Mesothelial cell of epicardium (in vitro differentiated cells): ENCODE measurements at places on chromosomes 4 and X.

DNA sequence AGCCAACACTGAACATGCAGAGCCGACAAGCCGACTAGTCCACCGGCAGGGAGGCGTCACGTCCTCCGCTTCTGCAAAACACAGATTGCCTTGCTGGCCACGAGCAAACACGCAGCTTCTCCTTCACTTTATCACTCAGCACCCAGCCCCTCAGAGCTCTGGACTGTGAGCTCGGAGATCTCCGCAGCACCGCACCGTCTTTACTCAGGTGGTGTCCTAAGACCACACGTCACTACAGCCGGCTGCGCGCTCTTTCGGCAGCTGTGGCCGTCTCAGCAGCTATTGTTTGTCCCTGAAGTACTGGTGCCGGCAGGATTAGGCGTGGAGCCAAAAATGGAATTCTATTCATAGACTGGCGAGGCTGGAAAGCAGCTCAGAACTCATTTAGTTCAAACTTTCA is 72.0 kb downstream of the FAT1 start:
- H3K4me3 ChIP-seq: peak overlapping the region; percentile 20
- H3K27ac ChIP-seq: peak overlapping the region; percentile 12
- no peaks in the 10 kb centered on the region for H3K27me3 ChIP-seq

- no peaks in the 10 kb centered on the region for H3K36me3 ChIP-seq
- H3K4me3 ChIP-seq: no peak overlapping the region
- H3K27ac ChIP-seq: no peak overlapping the region
- H3K27me3 ChIP-seq: no peaks in the 10 kb centered on the region
- DNase-seq: no peak
Measured at GRCh38 chr4:162038112-162038511, 125.7 kb downstream of the FSTL5 start.

DNA sequence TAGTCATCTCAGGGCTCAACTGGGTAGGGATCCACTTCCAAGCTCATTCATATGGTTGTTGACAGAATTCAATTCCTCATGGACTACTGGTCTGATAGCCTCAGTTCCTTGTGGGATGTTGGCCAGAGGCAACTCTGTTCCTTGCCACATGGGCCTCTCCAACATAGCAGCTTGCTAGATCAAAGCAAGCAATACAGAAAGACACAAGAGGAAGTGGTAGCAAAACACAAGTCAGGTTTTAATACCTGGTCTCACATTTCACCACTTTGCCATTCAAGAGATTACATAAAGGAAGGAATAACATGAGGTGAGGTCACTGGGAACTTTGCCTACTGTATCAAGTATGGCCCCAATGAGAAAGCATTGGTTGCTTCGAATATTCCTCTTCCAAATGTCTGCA is 79.2 kb downstream of the PRSS12 start:
- DNase-seq: no peak
- peaks cover 1% of the 10 kb centered on the region for H3K27me3 ChIP-seq
- no peak overlapping the region for H3K4me3 ChIP-seq
- peaks cover 13% of the 10 kb centered on the region for H3K4me1 ChIP-seq

- no peaks in the 10 kb centered on the region for H3K27me3 ChIP-seq
- H3K36me3 ChIP-seq: peaks cover 6% of the 10 kb centered on the region
- H3K27ac ChIP-seq: no peak overlapping the region
- H3K4me1 ChIP-seq: peaks cover 47% of the 10 kb centered on the region
- DNase-seq: no peak
Measured at GRCh38 chr4:61528595-61528994, 328.5 kb downstream of the ADGRL3 start.

DNA sequence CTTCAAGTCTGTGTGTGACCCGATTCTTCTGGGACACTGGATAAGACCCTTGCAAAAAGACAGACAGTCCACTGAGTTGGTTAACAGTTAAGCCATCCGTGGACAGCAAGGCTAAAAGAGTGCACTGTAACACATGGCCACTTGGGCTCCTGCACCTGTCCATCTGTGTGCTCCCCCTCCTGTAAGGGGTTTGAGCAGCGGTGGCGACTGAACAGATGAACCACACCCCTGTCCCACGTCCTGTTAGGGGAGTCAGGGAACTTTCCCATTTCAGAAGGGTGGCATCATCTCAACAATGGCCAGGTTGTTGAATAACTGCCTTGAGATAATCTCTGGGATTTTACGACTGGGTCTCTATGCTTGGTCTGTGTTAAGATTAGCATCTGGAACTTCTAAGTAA is 178.6 kb downstream of the GRXCR1 start:
- no peaks in the 10 kb centered on the region for H3K4me1 ChIP-seq
- H3K4me3 ChIP-seq: no peak overlapping the region
- no peak for DNase-seq
- H3K27ac ChIP-seq: no peak overlapping the region
- no peaks in the 10 kb centered on the region for H3K27me3 ChIP-seq

DNA sequence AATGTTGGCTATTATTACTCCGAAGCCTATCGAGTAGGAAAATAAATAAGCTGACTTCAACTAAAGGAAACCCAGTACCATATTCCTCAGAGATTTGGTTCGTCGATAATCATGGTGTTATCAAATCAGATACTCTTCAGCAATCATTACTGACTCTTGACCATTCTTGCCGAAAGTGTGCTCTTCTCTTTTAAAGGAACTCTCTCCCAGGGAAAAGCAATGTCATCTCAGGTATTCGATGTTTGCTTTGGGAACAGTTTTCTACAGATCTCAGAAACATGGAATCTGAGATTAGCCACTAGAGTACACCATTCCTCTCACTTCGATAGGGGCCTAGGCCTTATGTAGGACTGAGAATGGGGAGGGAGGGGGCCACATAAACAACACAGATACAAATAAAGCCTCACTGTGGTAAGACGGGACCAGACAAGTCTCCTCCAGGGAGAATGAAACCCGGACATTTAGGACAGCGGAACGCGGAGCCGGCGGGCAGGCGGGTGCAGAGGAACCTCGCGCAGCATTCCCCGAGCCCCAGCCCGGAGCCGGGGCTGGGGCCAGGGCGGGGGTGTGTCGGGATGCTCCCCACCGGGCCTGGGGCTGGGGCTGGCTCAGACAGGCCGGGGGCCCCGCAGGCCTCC is 581 bp downstream of the DNAJB14 start:
- DNase-seq: peak; percentile 64
- peak overlapping the region; percentile 99 for H3K27ac ChIP-seq
- H3K36me3 ChIP-seq: peaks cover 6% of the 10 kb centered on the region
- peaks cover 33% of the 10 kb centered on the region for H3K4me1 ChIP-seq
- peak overlapping the region; percentile 99 for H3K4me3 ChIP-seq

GRCh38 chr4:42123071-42123644 is 29.3 kb downstream of the BEND4 start:
- H3K27ac ChIP-seq: no peak overlapping the region
- DNase-seq: no peak
- H3K36me3 ChIP-seq: no peaks in the 10 kb centered on the region
- H3K4me3 ChIP-seq: no peak overlapping the region
- H3K27me3 ChIP-seq: peaks cover 9% of the 10 kb centered on the region
- no peaks in the 10 kb centered on the region for H3K4me1 ChIP-seq

- peak overlapping the region; percentile 78 for H3K27ac ChIP-seq
- peaks cover 1% of the 10 kb centered on the region for H3K36me3 ChIP-seq
- peaks cover 7% of the 10 kb centered on the region for H3K4me1 ChIP-seq
- H3K27me3 ChIP-seq: no peaks in the 10 kb centered on the region
- H3K4me3 ChIP-seq: peak overlapping the region; percentile 86
Measured at GRCh38 chrX:109733613-109734083, 591 bp upstream of the ACSL4 start.

- H3K4me1 ChIP-seq: peaks cover 21% of the 10 kb centered on the region
- no peak overlapping the region for H3K4me3 ChIP-seq
- peaks cover 51% of the 10 kb centered on the region for H3K36me3 ChIP-seq
- H3K27ac ChIP-seq: no peak overlapping the region
- DNase-seq: no peak
Measured at GRCh38 chr4:110417136-110417535, 58.8 kb upstream of the ENPEP start.

GRCh38 chr4:163385466-163385865 is 41.8 kb downstream of the NPY5R start:
- H3K4me1 ChIP-seq: no peaks in the 10 kb centered on the region
- H3K27ac ChIP-seq: no peak overlapping the region
- DNase-seq: no peak
- H3K27me3 ChIP-seq: no peaks in the 10 kb centered on the region
